ENCODE measurements at places on chromosomes 13 and 19.

DNA sequence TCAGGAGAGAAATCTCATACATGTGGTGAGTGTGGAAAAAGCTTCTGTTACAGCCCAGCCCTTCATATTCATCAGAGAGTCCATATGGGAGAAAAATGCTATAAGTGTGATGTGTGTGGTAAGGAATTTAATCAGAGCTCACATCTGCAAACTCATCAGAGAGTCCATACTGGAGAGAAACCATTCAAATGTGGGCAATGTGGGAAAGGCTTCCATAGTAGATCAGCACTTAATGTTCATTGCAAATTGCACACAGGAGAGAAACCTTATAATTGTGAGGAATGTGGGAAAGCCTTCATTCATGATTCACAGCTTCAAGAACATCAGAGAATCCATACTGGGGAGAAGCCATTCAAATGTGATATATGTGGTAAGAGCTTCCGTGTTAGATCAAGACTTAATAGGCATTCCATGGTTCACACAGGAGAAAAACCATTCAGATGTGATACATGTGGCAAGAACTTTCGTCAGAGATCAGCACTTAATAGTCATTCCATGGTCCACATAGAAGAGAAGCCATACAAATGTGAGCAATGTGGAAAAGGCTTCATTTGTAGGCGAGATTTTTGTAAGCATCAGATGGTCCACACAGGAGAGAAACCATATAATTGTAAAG, 15.2 kb downstream of the ZNF221 start:
- no peak for DNase-seq

DNA sequence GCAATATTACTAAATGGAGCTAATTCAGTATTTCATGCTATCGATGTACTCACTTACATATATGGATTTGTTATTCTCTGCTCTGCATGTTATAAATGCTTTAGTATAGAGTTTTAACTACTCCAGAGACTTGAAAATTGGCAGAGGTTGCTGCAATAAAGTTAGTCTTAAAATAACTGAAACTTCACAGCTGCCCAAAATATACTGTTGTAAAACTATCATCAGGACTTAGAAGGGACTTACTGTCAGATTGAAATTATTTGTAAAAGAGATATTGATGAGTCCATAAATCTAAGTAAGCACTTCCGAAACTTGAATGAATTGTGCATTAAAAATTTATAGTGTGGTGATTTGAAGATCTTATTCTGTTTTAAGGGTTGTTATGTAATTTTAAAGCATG, 1178.2 kb upstream of the PCDH20 start:
- DNase-seq = no peak

DNA sequence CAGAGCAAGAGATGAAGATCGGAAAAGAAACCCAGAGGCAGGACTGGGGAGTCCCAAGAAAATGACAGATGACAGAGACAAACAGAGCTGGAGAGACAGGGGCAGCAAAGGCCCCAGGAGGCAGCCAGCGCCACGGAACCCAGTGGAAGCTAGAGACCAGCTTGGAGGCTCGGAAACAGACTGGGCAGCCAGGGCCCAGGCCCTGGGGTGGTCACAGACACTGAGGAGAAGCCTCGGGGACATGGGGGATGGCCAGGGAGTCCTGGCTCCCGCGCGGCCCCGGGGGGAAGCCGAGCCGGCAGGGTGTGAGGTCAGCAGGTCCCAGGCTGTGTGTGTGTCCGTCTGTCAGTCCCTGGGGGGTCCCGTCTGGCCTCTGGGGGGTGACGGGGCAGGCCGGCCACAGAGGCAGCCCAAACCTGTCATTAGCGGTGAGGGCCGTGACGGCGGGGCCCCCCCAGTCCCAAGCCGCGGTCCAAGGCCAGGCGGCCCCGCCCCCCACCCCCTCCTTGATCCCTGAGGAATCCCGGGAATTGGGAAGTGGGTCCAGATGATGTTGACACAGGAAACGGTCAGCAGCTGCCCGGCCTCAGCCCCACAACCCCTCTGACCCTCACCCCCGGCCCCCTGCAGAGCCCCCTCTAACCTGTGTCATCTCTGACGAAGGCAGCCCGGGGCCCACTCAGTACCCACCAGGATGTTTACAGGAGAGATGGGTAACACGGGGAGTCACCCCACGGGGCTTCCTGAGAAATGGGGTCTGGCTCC, 2.5 kb upstream of the TMEM190 start:
- no peak for DNase-seq

DNA sequence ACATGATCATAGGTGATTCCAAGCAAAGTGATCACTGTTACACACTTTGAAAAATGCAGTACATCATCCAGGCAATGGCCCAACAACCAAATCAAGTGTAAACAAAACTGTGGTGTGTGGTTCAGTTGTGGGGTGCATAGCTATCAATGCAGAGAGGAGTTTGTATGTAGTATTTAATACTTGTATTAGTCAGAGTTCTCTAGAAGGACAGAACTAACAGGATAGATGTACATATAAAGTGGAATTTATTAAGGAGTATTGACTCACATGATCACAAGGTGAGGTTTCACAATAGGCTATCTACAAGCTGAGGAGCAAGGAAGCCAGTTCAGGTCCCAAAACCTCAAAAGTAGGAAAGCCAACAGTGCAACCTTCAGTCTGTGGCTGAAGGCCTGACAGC, 249.3 kb upstream of the HTR2A start:
- no peak for DNase-seq

DNA sequence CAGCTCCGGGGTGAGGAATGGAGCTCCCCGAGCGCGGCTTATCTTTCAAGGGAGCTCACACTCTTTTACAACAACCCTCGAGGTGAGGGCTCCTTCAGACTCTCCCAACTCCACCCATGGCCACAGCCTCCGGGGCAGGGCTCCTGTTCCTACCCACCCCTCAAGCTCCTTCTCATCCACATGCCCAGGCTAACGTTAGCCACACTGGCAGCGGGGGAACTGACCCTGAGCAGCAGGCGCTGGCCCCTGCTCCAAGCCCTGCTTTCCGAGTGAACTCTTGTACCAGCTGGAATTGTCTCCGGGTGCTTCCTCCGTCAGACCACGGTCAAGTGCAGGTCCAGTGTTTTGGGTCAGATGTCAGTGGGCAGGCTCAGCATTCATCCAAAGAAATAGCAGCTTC, 89.4 kb downstream of the ANKRD10 start:
- DNase-seq = no peak

- DNase-seq = no peak
Measured at GRCh38 chr13:72963762-72964161, 95.0 kb upstream of the KLF5 start.

Data from NCI-H1436 (cell line).